CD8-positive, alpha-beta memory T cell (primary cell): ENCODE measurements at places on chromosomes 3 and 15. TPM values are rescaled to one million over a fixed set of nuclear protein-coding genes. Genes with fewer than 3 reads are reported as not detected.

DNA sequence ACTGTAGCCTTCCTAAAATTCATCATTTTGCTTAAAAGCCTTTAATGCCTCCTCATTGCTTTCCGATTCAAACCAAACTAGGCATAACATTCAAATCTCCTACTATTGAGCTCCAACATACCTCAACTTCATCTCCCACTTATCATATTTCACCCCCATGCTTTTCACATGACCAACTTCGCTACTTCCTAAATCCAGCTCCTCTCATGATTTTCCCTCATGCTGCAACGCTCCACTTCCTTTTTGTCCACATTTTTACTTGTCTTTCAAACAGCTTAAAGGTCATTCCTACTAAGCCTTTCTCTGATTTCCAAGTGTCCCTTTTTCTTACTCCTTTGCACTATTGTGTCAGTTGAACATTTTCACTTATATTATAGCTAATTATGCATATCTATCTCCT is 20.3 kb upstream of the ANXA2 start:
- no peak overlapping the region for H3K4me3 ChIP-seq
- H3K4me1 ChIP-seq = no peaks in the 10 kb centered on the region
- H3K27ac ChIP-seq = no peak overlapping the region

- H3K27ac ChIP-seq = no peak overlapping the region
- DNase-seq = no peak
- H3K4me3 ChIP-seq = no peak overlapping the region
These were observed 133.4 kb downstream of the TPRA1 start for GRCh38 chr3:127457094-127457475.

Gene PEX5L
- total RNA-seq = not detected

Gene OXTR
- 0.50 TPM for total RNA-seq

Gene RTP1
- total RNA-seq = not detected

GRCh38 chr3:60792249-60792852 is 458.9 kb downstream of the FHIT start:
- no peaks in the 10 kb centered on the region for H3K4me1 ChIP-seq
- no peaks in the 10 kb centered on the region for H3K36me3 ChIP-seq
- H3K4me3 ChIP-seq = no peak overlapping the region
- H3K27ac ChIP-seq = no peak overlapping the region
- no peaks in the 10 kb centered on the region for H3K27me3 ChIP-seq

Gene RRP9
- 82.7 TPM for total RNA-seq

DNA sequence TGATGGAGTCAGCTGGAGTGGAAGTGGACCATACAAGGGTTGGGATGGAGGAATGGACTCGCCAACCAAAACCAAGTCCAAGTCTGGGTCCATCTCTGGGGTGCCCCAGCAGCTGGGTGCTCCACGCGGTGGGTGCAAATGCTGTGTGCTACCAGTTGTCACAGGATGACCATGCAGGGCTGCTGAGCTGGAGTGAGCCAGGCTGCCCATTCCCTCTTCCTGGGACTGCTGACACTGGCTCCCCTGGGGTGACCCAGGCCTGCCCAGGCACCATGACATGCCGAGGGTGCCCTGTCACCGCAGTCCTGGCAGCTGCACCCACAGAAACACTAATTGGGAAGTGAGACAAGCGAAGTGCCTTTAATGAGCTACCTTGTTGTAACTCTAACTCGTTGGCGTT is 140.2 kb downstream of the TPRA1 start:
- peaks cover 5% of the 10 kb centered on the region for H3K27me3 ChIP-seq
- H3K4me3 ChIP-seq = no peak overlapping the region
- H3K36me3 ChIP-seq = no peaks in the 10 kb centered on the region
- no peak overlapping the region for H3K27ac ChIP-seq

DNA sequence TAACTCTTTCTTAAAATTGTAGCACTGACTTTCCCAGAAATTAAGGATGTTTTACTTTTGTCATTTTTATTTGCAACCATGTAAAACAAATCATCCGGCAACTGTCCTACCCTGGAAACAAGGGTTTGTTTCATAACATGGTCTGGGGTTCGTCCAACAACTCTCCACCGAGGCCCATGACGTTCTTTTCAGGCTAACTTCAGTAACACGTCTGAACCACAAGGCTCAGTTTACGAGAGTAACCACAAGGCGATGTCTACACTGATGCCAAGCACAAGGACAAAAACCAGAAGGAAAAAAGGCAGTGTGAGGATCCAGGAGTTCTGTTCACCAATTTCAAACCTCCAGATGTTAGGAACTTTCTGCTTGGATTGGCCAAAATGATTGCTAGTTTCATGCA is 546.1 kb downstream of the NTRK3 start:
- H3K27me3 ChIP-seq = no peaks in the 10 kb centered on the region
- H3K4me1 ChIP-seq = no peaks in the 10 kb centered on the region
- no peaks in the 10 kb centered on the region for H3K36me3 ChIP-seq
- H3K4me3 ChIP-seq = no peak overlapping the region
- H3K27ac ChIP-seq = no peak overlapping the region

DNA sequence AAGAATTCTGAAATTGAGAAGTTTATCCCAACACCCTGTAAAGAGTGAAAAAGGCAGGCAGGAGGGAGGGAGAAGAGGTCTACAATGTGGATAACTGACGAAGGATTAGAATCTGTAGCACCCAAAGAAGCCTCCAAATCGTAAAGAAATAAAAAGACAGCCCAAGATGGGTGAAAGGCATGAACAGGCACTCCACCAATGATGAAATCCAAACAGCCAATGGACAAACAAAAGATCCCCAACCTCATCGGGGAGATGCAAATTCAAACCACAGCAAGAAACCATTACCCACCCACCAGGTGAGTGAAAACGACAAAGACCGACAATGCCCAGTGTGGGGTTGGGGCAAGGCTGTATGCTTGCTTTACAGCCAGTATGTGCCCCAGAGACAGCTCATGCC is 85.6 kb downstream of the IQSEC1 start:
- H3K36me3 ChIP-seq = no peaks in the 10 kb centered on the region
- H3K27me3 ChIP-seq = no peaks in the 10 kb centered on the region
- DNase-seq = no peak
- H3K4me3 ChIP-seq = no peak overlapping the region
- no peak overlapping the region for H3K27ac ChIP-seq

DNA sequence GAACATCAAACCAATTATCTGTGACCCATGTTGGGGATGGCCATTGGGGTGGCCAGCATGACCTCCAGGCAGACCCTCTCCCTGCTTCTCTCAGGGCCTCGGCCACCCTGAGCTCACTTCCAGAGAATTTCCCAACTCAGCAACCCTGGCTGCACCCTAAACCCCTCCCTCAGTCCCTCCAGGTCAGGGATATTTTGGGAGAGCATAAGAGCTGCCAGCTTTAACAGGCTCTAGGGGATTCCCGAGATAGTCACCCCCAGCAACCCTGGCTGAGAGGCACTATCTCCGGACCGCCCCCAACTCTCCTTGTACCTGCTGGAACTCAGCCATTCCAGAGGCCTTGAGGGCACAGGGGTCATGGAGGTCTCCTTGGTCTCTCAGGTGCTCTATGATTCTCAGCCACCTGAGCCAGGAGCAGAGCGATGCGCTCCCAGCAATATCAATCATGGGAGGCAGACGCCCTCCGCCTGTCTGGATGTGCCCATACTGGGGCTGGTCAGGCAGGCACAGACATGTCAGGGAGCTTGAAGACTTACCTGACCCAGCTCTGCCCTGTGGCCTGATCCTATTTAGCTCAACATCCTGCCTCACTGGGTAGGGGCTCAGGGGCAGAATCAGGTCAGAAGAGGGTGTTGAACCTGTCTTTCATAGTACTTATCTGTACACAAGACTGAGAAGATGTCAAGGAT is 34.9 kb upstream of the CILP start:
- no peak overlapping the region for H3K4me3 ChIP-seq
- no peaks in the 10 kb centered on the region for H3K4me1 ChIP-seq
- H3K27me3 ChIP-seq = no peaks in the 10 kb centered on the region
- DNase-seq = no peak
- no peaks in the 10 kb centered on the region for H3K36me3 ChIP-seq

Gene SHC4
- total RNA-seq = 5.0 TPM

- peak overlapping the region; percentile 42 for H3K4me3 ChIP-seq
- H3K4me1 ChIP-seq = peaks cover 12% of the 10 kb centered on the region
- peaks cover 26% of the 10 kb centered on the region for H3K27me3 ChIP-seq
- DNase-seq = peak; percentile 2
- no peak overlapping the region for H3K27ac ChIP-seq
- no peaks in the 10 kb centered on the region for H3K36me3 ChIP-seq
These were observed 452 bp upstream of the SV2B start for GRCh38 chr15:91099616-91099994.

DNA sequence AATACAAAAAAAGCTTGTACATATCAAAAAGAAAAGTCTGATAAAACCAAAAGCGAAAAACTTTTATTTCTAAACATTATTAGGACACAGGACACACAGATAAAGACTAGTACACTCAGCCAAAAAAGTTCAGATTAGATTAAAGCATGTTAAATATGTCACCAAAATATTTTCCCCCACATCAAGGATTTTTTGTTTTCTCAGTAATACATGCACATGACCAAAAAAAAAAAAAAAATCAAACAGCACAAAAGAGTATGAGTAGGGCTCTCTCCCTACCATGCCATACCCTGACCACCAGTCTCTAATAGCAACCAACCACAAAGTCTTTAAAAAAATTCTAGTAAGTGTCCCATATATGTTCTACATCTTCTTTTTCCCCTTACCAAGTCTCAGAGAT is 77.4 kb downstream of the LRRFIP2 start:
- H3K4me3 ChIP-seq = no peak overlapping the region
- no peaks in the 10 kb centered on the region for H3K4me1 ChIP-seq
- no peak for DNase-seq
- H3K27me3 ChIP-seq = no peaks in the 10 kb centered on the region
- H3K36me3 ChIP-seq = peaks cover 5% of the 10 kb centered on the region

- H3K4me1 ChIP-seq = no peaks in the 10 kb centered on the region
- H3K36me3 ChIP-seq = no peaks in the 10 kb centered on the region
- DNase-seq = no peak
- no peaks in the 10 kb centered on the region for H3K27me3 ChIP-seq
- no peak overlapping the region for H3K4me3 ChIP-seq
- H3K27ac ChIP-seq = no peak overlapping the region
These were observed 401.5 kb upstream of the PROK2 start for GRCh38 chr3:72186400-72186855.

DNA sequence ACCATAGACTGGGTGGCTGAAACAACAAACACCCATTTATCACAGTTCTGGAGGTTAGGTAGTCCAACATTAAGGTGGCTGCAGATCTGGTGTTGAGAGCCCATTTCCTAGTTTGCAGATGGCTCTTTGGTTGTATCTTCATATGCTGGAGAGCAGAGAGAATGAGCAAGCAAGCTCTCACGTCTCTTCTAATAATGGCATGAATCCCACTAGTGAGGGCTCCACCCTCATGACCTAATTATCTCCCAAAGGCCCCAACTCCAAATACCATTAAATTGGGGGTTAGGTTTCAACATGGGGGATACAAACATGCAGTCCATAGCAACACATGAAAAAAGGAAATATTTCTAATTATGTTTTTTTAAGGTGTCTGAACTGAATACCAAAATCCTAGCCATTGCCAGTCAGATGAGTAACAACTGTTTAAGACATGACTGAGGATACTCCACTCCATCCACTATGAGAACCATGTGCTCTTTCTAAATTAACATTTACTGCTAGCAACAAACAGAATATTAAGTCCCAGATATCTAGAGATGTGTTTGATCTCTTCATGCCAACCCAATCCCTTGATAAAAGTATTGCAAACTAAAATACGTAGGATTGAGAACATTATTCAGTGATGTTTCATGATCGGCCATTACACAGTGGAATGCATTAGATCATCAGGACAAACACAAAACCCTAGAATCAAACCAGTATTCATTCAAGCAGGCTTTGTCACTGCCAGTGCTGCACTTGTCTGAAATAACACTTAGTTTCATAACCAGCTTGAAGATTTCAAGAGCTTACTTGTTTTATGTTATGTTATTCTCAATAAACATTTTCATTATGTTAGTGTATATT is 340.3 kb downstream of the SLC9A9 start:
- H3K4me3 ChIP-seq = no peak overlapping the region
- H3K4me1 ChIP-seq = no peaks in the 10 kb centered on the region
- DNase-seq = no peak
- no peak overlapping the region for H3K27ac ChIP-seq
- no peaks in the 10 kb centered on the region for H3K36me3 ChIP-seq
- no peaks in the 10 kb centered on the region for H3K27me3 ChIP-seq

GRCh38 chr3:152870027-152870426 is 35.1 kb downstream of the P2RY1 start:
- H3K27ac ChIP-seq = no peak overlapping the region
- no peaks in the 10 kb centered on the region for H3K36me3 ChIP-seq
- no peak for DNase-seq
- no peaks in the 10 kb centered on the region for H3K27me3 ChIP-seq
- H3K4me1 ChIP-seq = no peaks in the 10 kb centered on the region
